NCI-H1436 (cell line): ENCODE measurements at places on chromosomes 3 and 15.

- DNase-seq = no peak
Measured at GRCh38 chr3:97713634-97714033, 50.9 kb upstream of the ARL6 start.

DNA sequence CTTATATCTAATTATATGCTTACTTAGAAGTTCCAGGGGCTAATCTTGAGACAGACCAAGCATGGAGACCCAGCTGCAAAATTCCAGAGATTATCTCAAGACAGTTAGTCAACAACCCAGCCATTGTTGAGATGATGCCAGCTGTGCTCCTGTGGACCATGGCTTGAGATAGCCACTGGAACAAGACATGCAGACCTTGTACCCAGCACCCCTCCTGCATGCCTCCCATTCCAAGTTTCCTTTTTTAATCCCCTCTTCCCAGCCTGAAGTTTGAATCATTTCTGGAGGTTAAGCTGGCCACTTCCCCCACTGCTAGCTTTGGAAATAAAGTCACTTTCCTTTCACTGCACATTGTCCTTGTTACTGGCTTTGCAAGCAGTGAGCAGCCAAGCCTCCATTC, 53.8 kb downstream of the IMPG2 start:
- no peak for DNase-seq

GRCh38 chr15:81375461-81375860, 1.4 kb upstream of the TMC3 start:
- DNase-seq = no peak

GRCh38 chr3:69718866-69719586, 20.2 kb upstream of the MITF start:
- no peak for DNase-seq

DNA sequence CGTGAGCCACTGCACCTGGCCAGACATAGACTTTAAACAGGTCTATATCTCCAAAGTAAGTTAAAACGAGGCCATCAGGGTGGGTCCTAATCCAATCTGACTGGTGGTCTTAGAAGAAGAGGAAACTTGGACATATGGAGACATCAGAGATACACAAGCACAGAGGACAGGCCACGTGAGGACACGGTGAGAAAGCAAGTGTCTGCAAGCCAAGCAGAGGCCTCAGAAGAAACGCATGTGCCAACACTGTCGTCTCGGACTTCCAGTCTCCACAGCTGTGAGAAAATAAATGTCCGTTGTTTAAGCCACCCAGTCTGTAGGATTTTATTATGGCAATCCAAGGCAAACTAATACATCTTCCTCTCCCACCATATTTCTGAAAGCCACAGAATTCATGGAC, 43.9 kb downstream of the MRPL46 start:
- no peak for DNase-seq

DNA sequence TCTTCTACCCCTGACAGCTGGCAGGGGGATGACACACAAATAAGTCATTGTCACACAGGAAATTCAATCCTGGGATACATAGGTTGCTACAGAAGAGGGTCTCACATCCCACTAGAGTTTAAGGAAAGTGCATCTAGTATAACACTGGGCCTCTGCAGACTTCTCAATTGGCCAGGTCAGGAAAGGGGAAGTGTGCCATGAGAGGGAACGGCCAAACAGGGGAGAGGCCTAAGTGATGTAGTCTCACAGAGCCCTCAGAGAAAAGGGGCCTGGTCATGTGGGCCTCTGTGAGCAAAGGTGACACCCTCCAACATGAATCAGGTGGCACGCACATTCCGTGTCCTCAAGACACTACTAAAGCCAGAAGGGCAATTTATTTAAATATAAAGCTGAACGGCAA, 11.2 kb downstream of the ZXDC start:
- DNase-seq = no peak

GRCh38 chr3:129432036-129432435, 3.6 kb upstream of the EFCAB12 start:
- DNase-seq = no peak

DNA sequence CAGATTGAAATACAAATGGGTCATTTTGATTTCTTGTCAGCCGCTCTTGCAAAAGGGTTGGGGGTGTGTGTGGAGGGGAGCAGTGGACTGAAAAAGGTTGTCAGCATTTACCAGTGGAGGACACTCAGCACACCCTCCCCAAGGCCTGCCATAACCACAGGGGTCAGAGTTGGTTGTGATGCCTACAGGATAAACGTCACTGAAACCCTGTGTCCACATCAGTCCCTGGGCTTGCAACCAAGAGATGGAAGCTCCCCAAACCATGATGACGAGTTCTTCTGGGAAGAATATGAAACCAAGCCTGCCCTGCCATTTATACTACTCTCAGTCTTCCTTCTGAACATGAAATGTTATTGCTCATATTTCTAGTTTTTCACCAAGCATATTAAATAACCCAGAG, 54.0 kb upstream of the UMPS start:
- no peak for DNase-seq

GRCh38 chr3:194326192-194326967, 24.7 kb downstream of the CPN2 start:
- DNase-seq = no peak

DNA sequence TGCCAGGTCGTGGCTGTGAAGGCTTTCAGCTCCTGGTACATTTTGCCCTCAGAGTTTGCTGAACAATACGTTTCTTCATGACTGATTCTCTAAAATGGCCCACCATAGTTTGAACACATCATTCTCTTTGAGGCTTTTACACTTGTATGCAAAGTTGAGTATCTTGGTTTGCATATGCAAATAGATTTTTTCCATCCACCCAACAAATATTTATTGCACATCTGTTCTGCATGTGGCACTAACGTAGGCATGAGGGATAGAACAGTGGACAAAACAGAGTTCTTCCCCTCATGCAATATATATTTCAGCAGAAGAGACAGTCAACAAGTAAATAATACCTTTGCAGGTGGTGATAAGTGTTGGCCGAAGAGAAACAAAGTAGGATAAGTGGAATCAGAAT, 55.2 kb downstream of the KAT2B start:
- DNase-seq = no peak

DNA sequence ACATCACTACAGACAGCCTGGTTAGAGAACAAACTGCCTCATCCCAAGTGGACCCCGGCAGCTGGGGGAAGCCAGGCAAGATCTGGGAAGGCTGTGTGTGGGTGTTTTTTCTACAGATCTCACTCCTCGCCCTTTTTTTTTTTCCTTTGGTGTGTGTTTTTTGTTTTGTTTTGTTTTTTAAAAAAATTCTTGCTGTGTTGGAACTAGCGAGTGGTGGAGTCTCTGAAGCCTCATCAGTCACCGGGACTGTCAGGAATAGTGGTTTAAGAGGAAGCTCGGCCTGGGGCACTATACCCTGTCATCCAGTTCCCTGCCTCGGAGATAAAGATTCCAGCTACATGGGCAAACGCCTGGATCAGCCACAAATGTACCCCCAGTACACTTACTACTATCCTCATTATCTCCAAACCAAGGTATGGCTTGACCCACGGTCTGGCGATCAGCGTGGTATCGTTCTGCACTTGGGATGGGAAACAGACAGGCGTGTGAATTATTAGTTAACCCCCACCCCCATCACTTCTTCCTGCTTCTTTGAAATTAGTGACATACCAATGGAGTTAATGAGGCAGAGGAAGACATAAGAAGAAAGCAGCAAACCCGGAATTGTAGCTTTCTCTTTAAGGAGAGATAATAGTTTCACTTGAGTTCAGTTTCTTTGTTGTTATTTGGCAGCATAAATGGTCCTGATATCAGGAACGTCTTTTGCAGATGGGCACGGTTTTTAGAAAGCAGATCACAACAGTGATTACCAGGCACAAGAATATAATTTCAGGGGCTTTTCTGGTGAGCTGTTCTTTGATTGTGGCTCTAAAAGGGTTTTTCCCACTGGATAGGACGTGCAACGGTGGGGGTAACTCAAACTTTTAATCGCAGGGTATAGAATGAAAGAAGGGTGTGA, 722 bp downstream of the RBMS3 start:
- DNase-seq = no peak

DNA sequence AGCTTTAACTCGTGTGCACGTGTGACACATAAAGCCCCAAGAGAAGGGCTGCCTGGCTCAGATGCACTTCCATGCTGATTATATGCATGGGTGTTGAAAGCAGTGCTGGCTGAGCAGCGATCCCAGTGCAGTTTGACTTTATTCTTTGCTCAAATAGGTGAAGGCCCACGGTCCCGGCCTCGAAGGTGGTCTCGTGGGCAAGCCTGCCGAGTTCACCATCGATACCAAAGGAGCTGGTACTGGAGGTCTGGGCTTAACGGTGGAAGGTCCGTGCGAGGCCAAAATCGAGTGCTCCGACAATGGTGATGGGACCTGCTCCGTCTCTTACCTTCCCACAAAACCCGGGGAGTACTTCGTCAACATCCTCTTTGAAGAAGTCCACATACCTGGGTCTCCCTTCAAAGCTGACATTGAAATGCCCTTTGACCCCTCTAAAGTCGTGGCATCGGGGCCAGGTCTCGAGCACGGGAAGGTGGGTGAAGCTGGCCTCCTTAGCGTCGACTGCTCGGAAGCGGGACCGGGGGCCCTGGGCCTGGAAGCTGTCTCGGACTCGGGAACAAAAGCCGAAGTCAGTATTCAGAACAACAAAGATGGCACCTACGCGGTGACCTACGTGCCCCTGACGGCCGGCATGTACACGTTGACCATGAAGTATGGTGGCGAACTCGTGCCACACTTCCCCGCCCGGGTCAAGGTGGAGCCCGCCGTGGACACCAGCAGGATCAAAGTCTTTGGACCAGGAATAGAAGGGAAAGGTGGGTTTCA, 87.7 kb downstream of the DNASE1L3 start:
- no peak for DNase-seq

DNA sequence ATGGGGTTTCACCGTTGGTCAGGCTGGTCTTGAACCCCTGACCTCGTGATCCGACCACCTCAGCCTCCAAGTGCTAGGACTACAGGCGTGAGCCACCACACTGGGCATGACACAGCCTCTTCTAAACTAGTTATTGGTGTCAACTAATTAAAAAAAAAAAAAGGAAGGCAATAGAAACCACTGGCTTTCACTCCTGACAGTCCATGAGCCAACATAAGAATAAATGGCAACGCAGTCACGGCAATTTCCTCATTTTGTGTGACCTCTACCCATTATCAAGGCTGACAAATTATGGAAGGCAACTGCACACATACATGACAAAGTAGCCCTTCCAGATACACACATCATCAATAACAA, 5.9 kb downstream of the ARHGEF3 start:
- DNase-seq = no peak

DNA sequence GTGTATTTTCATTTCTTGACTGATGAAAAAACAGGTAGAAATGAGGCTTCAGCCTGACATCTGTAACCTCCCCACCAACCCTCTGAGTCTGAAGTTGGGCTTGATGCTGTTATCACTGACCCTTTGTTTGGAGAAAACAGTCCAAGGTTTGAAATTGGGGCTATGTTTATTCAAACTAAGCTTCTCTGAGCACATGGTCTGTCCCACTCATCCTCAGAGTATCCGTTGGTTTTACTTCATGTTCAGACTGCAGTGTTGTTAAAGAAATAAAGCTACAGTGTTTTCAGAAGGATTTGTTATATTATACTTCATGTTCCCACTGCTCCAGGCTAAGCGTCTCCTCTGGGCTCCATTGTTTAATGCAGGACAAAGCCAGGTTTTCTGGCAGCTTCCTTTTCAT, 6.0 kb downstream of the MAPKBP1 start:
- DNase-seq = no peak

DNA sequence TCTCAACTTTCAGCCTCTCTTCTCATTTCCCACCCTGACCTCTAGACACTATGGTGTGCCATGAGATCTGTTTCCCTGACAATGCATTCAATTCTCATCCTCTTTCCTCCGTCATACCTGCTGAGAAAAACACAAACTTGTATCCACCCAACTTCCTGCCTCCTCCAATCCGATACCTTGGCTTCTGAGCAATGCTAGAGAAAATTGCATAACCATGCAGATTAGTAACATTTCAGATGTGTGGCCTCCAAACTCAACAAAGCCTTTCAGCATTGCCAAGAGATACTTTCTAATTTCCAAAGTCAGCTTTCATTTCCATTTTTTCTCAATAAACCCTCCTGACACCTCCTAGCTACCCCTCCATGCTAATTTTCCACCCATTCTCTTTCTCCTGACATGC, 88.5 kb downstream of the MINAR1 start:
- no peak for DNase-seq

GRCh38 chr3:14157951-14158350, 20.4 kb downstream of the XPC start:
- no peak for DNase-seq

DNA sequence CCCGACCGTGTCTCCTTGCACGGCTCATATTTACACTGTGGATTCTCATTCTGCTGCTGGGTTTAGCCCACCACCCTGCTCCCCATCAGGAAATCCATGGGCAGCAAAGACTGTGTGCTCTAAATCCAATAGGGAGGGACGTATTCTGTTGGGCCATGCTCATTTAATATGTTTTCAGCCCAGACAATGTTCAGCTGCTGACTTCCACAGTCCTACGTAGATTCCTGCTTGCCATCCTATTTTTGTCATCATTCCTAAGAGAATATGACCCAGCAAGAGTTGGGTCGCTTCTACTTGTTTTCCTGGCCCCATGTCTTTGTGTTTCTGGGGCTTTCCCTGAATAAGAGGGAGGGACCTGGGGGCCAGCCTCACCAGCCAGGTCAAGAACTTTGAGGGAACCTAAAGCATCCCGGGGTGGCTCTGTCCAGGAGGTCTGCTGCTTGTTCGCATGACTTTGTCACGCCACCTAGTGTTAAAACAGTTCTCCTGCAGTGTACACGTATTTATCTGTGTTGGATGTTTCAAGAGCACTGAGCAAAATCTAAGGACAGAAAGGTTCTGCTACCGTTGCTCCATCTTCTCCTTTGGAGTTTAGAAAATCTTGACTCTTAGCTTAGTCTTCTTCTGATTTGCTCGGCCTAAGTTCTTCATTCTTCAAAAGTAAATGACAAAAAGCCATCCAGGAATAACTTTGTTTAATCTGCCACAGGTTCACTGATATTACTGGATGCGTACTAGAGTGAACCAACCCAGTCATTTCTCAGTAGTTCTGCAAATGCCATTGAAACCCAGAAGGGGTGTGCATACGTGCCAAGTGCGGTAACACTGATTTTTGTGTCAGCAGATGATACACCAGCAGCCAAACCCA, 79.8 kb upstream of the NR2E3 start:
- peak; percentile 66 for DNase-seq
